ENCODE measurements at places on chromosomes 4 and X.

GRCh38 chr4:112330921-112331320, 33.8 kb downstream of the ALPK1 start:
- no peak for DNase-seq

DNA sequence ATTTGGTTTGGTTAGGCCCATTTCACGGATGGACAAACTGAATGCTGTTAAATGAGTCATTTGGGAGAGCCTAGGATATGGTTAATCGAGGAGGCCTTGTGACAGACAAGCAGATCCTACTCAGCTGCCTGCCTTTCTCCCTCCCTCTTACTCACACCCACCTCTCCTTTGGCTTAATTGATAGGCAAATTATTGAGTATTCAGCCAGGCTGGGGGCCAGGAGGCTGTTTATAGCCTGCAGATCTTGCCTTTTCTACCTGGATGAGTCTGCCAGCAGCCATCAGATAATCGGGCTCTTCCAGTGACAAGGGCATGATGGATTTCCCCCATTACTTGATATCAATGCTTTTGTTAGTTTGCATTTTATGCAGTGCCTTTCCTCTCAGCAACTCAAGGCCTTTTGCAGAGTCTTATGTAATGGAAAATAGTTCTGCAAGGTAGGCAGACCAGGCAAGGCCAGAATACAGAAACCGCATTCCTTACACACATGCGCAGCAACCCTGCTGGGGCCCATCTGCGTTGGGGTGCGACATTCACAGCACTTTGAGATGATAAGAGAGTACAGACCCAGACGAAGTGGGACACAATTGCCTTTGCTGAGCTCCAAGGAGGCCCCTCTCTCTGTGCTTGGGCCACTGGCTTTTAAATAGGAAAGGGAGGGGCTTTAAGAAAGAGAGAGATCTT, 96.2 kb upstream of the ATP6AP2 start:
- peak; percentile 40 for DNase-seq

DNA sequence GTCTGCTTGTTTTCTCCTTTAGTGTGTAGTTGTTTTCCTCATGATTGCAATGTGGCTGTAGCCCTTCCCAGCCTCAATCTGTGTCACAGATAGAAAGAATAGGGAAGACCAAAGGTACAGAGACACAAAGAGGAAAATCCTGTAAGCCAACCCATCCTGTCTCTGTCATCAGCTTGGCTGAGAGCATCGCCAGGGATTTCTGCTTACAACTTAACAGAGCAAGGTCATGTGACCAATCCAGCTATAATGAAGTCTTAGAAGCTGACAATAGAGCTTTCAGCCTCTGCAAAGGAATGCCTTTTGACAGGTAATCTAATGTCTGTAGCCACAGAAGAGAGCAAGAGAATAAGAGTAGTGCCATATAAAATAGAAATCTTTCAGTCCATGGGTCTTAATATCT, 1598.0 kb upstream of the AGA start:
- no peak for DNase-seq

GRCh38 chr4:71584585-71584984, 199.3 kb downstream of the GC start:
- no peak for DNase-seq

DNA sequence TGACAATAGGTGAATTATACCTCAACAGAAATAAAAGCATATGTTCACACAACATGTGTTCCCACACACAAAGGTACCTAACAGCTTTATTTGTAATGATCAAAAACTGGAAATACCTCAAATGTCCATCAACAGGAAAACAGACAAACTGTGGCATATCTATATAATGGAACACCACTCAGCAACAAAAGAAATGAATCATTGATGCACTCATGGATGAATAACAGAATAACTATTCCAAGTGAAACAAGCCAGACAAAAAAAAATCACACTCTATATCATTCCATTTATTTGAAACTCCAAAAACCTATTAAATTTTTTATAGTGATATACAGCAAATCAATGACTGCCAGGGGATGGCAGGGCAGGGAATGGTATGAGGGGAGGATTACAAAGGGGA, 148.1 kb downstream of the PLS3 start:
- no peak for DNase-seq

GRCh38 chr4:184280591-184281071, 63.0 kb upstream of the ENPP6 start:
- DNase-seq, result no peak

GRCh38 chr4:20616848-20617247, 83.4 kb upstream of the PACRGL start:
- DNase-seq, result no peak

DNA sequence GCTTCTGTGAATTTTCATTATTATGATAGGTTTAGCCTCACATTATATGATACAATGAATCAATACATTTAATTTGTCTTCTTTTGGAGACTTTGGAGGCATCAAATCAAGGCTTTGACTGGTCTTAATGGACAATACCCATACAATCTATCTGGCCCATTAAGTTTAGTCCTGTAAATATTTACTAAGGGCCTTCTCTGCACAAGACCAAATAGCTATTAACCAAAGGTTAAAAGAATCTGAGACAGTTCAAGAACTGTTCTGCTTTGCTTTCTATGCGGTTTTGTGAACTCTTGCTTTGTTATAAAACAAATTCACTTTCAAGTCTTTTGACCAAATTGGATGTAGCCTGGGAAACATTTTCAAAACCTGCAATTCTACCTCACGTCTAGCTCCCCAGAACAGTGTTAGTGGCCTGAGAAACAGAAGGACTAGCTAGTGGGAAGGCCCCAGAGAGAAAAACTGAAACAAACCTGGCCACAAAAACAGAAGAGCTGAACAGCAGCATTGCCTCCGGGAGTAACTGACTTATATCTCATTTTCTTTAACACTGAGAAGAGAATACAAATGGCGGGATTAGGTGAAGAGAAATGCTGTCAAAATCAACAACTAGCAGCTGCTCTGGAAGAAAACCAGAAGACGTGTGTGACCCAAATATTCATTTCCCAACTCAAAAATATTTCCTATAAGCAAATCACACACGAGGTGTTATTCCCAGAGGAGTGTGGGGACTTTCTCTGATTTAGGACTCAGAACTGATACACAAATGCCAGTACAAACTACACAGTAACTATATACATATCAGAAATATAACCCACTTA, 548 bp downstream of the TLR1 start:
- DNase-seq, result no peak

DNA sequence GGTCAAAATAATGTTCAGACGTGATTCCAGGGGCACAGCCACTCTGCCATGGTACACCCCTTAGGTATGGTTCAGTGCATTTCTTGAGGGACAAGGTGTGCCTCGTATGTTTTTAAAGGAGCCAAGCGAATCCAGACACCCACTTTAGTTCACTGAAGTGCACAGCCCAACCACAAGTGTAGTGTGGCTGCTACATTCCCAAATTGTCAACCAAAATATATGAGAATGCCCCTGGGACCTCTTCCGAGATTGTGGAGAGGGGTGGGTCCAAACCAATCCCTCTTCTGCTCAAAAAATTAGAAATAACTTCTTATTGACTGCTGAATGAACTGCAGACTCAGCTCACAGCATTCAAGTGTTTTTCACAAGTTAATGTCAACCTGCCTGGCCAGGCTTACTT, 7.4 kb upstream of the BRS3 start:
- DNase-seq, result no peak

- DNase-seq, result no peak
Measured at GRCh38 chr4:85498068-85498733, 23.3 kb downstream of the ARHGAP24 start.

DNA sequence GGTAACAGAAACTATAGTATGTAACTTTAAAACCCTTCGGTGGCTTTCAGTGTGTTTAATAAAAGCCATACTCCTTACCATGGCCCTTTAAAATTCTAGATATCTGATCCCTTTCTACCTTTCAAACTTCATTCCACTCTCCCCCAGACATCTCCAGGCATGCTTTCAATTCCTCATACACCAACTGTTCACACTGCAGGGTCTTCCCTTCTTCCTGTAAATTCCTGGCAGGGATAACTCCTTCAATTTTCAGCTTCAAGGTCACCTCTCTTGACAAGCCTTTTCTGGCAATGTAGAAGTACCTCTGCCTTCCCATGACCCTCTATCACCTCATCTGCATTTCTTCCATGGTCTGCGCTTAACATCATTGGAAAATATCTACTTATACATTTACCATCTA, 60.8 kb downstream of the WDFY3 start:
- DNase-seq, result no peak

GRCh38 chrX:84219551-84219950, 31.6 kb upstream of the RPS6KA6 start:
- DNase-seq, result no peak

DNA sequence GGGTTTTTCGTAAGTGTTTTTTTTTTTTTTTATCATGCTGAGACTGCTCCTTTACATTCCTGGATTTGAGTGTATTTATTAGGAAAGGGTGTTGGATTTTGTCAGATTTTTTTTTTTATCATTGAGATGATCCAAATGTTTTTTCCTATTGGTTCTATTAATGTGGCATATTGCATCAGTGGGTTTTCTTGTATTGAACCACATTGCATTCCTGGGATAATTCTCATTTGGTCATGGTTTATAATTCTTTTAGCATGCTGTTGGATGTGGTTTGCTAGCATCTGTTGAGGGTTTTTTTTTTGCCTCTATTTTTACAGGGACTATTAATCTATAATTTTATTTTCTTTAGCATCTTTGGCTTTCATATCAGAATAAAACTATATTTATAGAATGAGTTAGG, 28.8 kb downstream of the COL4A5 start:
- no peak for DNase-seq

GRCh38 chrX:112822892-112823291, 17.7 kb downstream of the AMOT start:
- DNase-seq, result no peak

DNA sequence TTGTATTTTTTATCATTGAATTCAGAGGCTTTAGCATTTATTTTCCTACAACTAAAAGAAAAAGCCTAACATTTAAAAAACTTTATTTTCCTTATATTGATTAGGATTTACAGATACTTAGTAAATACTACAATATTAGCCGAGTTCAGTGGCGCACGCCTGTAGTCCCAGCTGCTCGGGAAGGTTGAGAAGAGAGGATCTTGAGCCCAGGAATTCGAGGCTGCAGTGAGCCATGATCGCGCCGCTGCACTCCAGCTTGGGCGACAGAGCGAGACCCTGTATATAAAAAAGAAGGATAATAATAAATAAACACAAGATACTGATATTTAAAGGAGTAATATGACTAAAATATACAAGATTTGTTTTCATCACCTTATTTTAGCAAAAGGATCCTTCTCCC, 681 bp upstream of the UPF3B start:
- peak; percentile 23 for DNase-seq

GRCh38 chr4:94701631-94702300, 56.0 kb upstream of the BMPR1B start:
- DNase-seq, result no peak

GRCh38 chr4:179586460-179586859, 2144.2 kb upstream of the AGA start:
- no peak for DNase-seq

DNA sequence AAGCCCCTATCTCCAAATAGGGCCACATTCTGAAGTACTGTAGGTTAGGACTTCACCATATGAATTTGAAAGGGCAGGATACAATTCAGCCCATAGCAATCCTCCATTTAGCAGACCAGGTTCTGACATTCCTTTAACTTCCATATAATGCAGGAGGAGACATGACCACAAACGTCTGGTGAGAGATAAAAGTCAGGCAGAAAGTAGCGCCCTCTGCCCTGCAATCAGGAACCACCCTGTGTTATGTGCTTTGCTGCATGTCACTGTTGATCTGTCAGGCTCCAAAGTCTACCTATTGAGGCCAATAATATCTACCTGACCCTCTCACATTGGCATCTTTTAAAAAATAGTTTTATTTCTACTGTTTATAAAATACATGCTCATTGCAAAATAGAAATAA, 30.2 kb upstream of the SEPSECS start:
- no peak for DNase-seq

GRCh38 chr4:116847616-116848015, 237.8 kb downstream of the TRAM1L1 start:
- no peak for DNase-seq

GRCh38 chrX:378443-378842, 8.3 kb downstream of the PPP2R3B start:
- no peak for DNase-seq

DNA sequence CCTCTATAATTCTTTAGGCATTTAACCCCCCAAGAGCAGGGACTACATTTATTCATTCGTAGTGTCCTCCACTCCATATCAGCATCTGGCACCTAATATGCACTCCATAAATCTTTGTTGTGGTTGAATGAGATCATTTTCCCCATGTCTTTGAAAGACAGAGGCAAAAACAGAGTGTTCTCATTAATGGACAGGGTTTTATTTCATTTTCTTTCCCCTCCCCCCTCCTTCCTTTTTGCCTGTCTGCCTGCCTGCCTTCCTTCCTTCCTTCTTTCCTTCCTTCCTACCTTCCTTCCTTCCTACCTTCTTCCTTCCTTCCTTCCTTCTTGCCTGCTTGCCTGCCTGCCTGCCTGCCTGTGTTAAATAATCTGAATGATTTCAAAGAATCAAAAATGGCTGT, 83.2 kb downstream of the SHROOM3 start:
- DNase-seq, result no peak

DNA sequence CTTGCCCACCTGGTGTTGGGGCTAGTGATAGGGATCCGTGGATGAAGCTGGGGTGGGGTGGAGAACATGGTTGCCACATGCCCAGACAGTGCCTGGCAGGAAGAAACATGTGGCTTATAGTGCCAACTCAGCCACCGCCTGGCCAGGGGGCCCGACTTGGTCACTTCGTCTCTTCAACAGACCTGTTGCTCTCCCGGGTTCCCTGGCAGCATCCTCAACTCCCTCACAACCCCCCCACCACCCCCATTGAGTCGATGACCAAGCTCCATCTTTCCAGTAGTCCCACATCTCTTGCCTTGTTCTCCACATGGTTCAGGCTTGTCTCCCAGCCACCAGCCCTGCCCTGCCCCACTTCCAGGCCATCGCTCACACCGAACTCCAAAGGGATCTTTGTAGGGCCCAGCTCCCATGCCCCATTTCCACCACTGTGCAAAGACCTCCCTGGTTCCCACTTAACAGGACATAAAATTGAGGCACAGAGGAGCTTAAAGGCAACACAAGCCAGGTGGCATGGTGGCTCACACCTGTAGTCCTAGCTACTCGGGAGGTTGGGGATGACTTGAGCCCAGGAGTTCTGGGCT, 7.8 kb downstream of the PNCK start:
- DNase-seq, result no peak

DNA sequence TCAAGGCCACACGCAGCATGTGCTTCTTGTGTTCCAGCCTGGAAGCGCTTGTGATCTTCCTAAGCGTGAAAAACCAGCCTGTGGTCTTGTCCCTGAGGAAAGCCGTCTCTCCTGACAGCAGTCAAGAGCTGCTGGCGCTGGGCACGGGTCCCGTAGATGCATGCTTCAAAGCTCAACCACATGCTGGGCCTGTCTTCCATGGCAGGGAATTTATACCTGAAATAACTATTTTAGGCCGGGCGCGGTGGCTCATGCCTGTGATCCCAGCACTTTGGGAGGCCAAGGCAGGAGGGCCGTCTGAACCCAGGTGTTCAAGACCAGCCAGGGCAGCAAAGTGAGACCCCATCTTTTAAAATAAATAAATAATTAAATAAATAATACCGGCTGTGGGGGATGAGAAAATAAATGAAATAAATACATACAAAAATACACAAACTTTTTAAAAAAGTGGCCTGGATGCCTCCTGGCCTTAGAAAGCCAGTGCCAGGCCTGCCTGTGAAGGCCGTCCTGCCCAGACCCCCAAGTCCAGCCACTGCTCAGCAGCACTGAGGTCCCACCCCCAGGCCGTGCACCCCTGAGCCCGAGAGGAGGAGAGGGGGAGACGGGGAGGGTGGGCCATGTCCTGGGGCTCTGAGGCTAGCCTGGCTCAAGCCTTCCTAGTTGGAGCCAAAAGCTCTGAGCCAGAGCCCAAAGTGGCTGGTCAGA, 10.4 kb downstream of the LRPAP1 start:
- DNase-seq, result no peak

- DNase-seq, result no peak
Measured at GRCh38 chr4:83150653-83151330, 36.3 kb upstream of the PLAC8 start.

All from NCI-H526 (cell line).